ENCODE measurements at places on chromosomes 3 and 15. TPM values are rescaled to one million over a fixed set of nuclear protein-coding genes. Genes with fewer than 3 reads are reported as not detected.

The CYP8B1 gene
- total RNA-seq, result not detected

The CD96 gene
- not detected for total RNA-seq

The AGBL1 gene
- total RNA-seq, result not detected

The SAMD7 gene
- not detected for total RNA-seq

The NEK10 gene
- total RNA-seq, result 38.5 TPM

The SKOR1 gene
- 0.15 TPM for total RNA-seq

The CHST14 gene
- 15.9 TPM for total RNA-seq

The HDC gene
- total RNA-seq, result not detected

The VGLL3 gene
- 25.7 TPM for total RNA-seq

The CCDC80 gene
- 386 TPM for total RNA-seq

The APOD gene
- 1.6 TPM for total RNA-seq

The TMEM40 gene
- total RNA-seq, result not detected

The REC114 gene
- not detected for total RNA-seq

The PLA2G4D gene
- not detected for total RNA-seq

The IQCF5 gene
- not detected for total RNA-seq

The HTR3D gene
- total RNA-seq, result not detected

The CCR9 gene
- not detected for total RNA-seq

The COL8A1 gene
- 45.4 TPM for total RNA-seq

The LDHAL6B gene
- total RNA-seq, result not detected

The SPTBN5 gene
- total RNA-seq, result 0.29 TPM

The CSPG4 gene
- total RNA-seq, result 130 TPM

The SLC12A8 gene
- total RNA-seq, result 10.9 TPM

The PLA1A gene
- not detected for total RNA-seq

The P2RY13 gene
- total RNA-seq, result not detected

The ANKUB1 gene
- total RNA-seq, result not detected

The ECE2 gene
- total RNA-seq, result under 0.01 TPM

The RYR3 gene
- not detected for total RNA-seq

The B3GALNT1 gene
- 16.9 TPM for total RNA-seq

The CNTN6 gene
- total RNA-seq, result not detected

The PROK2 gene
- total RNA-seq, result not detected

The ERICH6 gene
- 0.15 TPM for total RNA-seq

The PROS1 gene
- 25.2 TPM for total RNA-seq

The CD200 gene
- not detected for total RNA-seq

The TERC gene
- total RNA-seq, result 254 TPM

The SLC12A1 gene
- total RNA-seq, result not detected

The THBS1 gene
- 2,470 TPM for total RNA-seq

The NRG4 gene
- total RNA-seq, result 0.15 TPM

The RHOV gene
- not detected for total RNA-seq

The NCEH1 gene
- total RNA-seq, result 14.4 TPM

The HACD2 gene
- 26.9 TPM for total RNA-seq

The LRRIQ4 gene
- total RNA-seq, result not detected

Measured in smooth muscle cell of trachea (primary cell).